ENCODE measurements at places on chromosomes 3 and 15.

- DNase-seq: no peak
Measured at GRCh38 chr3:96478496-96478895, 335.9 kb upstream of the EPHA6 start.

DNA sequence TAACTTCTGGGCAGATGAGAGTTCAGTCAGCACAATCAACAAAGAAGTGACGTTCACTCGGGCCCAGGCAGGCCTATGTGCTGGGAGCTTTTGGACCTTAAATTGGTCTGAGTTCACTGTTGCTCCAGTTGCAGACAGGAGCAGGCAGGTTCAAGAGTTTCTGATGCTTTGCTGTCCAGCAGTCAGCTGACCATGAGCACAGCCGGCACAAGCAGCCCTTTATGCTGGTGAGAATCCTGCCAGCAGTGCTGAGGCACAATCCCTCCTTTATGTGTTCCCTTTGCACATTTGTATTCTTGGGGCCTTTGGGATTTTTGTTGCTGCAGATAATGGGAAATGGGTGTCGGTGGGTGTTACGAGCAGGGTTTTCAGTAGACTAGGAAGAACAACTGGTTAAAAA lies 81.2 kb upstream of the GOLGA8J start:
- DNase-seq: no peak

GRCh38 chr3:54309601-54310000 lies 187.2 kb downstream of the CACNA2D3 start:
- no peak for DNase-seq

DNA sequence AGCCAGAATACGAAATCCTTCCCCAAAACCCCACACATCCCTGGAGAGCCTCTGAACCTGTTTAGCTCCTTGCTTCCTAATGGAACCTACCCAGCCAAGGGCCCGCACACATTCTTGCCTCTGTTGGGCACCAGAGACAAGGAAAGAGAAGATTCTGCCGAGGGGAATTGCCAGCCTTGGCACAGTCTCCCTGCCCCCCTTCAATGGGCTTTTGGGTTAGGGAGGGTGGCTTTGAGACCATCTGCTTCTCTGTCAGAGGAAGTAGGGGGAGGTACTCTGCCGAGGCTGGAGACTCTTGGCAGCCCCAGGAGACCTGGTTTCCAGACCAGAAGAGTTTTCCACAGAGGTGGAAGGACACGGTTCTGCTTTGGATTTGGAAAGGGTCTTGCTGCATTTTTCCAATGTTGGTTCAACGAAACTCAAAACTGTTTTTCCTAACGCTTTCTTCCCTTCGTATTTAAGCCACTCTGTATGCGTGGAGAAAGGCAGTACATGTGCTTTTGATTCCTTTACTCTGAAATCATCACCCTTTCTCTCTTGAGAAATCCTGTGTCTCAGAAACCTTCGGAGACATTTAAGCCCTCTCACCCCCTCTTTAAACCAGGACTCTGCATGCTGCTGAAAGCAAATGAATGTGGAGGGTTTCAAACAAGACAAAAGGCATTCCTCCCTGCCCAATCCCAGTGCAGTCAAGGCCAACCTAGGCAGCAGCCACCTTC lies 78.8 kb upstream of the PRR23C start:
- DNase-seq: peak; percentile 24

GRCh38 chr3:129312021-129312639 lies 33.5 kb downstream of the HMCES start:
- DNase-seq: peak; percentile 59

DNA sequence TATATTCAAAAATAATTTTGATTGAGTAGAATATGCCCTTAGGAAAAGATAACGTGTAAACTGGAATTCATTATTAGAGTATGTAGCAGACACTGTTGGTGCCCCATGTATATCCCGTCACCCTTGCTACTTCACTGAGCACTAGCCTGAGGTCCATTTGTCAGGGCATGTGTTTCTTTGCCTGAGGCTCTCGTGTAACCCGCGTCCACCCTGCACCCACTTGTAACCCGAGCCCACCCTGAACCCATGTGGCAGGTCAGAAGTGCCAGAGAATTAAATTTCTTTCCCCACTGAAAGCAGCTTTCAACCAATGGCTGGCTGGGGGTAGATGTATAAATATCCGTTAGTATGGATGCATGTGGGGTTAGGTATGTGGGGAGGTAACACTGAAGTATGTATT lies 474.2 kb upstream of the ZNF385D start:
- DNase-seq: no peak

- no peak for DNase-seq
Measured at GRCh38 chr15:54206586-54207321, 228.5 kb downstream of the UNC13C start.
